Breast epithelium (tissue), 4 donors: ENCODE measurements at places on chromosomes 3 and 15. TPM values are rescaled to one million over a fixed set of nuclear protein-coding genes. Genes with fewer than 3 reads are reported as not detected.

DNA sequence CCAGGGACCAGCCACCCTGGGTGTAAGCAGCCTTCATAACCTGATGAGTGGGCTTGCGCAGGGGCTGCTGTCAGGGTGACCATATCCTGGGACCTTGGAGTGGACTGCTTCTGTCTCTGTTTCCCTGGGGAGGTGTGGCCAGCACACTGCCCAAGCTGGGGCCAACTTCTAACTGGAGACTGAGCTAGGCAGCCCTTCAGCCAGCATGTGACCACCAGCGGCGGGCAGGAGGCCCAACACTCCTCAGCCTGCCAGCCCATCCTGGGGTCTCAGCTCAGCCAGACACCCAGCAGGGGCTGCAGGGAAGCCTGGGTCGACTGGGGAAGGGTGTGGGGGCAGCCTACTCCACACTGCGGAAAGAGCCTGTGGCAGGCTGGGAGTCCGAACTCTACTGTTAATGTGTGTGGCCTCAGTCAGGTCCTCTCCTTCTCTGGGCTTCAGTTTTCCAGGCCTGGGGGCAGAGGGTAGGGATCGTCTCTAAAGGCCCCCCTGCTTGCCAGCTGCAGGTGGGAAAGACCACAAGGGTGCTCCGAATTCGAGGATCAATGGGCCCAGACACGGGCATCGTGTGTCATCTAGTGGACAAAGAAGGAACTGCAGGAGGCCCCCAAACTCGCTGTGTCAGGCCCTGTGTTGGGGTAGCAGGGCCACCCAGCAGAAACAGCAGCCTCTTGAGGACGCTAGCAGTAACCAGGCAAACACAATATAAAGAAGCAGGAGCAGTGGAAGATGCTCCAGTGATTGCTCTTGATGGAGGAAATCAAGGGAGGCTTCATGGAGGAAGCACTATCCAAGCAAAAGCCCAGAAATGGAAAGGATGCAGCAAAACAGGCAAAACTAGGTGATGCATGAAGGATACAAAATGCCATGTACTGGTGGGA lies 2.0 kb upstream of the SEMA3G start:
- DNase-seq, result no peak

ADPRH gene
- 9.8 TPM for total RNA-seq

CCDC54 gene
- 0.33 TPM for total RNA-seq

DPP8 gene
- total RNA-seq, result 42.6 TPM

DNA sequence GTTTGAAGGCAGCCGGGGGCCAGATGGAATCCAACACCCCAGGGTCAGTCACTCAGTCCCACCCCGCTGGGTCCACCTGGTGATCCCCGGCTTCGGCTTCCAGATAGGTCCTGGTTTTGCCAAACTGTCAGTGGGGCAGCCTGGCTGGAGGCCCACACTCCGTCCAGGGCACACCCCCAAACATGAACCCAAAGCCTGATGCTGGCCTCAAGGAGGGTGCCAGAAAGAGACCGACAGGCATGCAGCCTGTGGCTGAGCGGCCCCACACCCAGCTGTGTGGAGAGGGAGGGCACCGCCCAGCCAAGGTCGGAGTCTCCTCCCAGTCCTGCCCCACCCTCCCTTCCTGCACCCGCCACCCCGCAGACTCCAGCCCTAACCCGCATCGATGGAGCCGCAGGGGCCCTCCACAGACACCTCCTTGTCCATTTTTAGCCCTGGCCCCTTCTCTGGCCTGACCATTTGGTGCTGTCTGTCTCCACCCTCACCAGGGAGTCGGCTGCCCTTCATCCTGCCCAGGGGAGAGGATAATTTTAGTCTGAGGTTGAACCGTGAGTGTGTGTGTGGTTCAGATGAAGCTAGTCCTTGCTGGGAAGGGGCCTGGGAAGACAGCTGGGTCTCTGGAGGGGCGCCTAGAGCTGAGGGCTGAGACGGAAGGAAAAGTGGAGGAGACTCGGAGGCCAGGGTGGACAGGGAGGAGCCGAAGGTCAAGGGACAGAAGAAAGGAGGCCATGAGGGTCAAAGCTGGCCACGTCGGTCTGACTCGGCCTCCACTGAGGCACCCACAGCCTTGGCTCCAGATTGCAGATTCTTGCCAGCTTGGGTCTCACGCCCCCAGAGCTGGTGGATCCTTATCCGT lies 23.1 kb downstream of the TNK2 start:
- no peak for DNase-seq

- no peak for DNase-seq
Observed at GRCh38 chr15:63402498-63403253, 21.0 kb upstream of the CA12 start.

BRPF1 gene
- 19.7 TPM for total RNA-seq

FOXB1 gene
- total RNA-seq, result not detected

GRCh38 chr3:73674280-73674679 lies 49.5 kb upstream of the PDZRN3 start:
- DNase-seq, result peak; percentile 42

GRCh38 chr3:23113455-23114171 lies 89.5 kb upstream of the UBE2E2 start:
- DNase-seq, result no peak

DNA sequence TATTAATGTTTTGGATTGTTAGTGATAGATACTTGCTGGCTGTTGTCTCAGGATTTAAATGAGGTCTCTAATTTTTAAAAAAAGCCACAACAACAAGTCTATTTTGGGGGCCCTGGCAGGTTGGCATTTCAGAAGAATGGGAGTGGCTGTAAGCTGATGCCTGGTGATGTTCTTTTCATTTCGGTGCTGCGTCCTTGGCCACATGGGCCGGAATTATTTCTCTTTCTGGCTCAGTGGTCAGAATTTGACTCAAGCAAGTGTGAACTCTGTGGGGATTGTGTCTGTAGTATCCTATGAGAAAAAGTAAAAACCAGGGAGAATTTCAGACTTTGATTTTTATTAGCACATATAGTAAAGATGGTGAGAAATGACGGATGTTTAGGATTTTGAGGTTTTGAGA lies 203.0 kb downstream of the AKAP13 start:
- DNase-seq, result no peak

LEO1 gene
- total RNA-seq, result 25.5 TPM

GRCh38 chr3:95508124-95508523 lies 1306.3 kb upstream of the EPHA6 start:
- no peak for DNase-seq
